ENCODE measurements at places on chromosomes 6 and 20.

DNA sequence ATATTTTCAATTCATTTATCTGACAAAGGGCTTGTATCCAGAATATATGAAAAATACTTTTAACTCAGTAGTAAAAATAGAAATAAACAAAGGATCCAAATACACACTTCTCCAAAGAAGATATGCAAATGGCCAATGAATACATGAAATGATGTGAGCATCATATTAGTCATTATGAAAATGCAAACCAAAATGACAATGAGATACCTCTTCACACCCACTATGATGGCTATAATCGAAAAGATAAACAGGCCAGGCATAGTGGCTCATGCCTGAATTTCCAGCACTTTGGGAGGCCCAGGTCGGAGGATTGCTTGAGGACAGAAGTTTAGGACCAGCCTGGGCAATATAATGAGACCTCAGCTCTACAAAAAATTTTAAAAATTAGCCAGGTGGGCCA is 33.8 kb upstream of the SMAP1 start:
- DNase-seq: no peak

DNA sequence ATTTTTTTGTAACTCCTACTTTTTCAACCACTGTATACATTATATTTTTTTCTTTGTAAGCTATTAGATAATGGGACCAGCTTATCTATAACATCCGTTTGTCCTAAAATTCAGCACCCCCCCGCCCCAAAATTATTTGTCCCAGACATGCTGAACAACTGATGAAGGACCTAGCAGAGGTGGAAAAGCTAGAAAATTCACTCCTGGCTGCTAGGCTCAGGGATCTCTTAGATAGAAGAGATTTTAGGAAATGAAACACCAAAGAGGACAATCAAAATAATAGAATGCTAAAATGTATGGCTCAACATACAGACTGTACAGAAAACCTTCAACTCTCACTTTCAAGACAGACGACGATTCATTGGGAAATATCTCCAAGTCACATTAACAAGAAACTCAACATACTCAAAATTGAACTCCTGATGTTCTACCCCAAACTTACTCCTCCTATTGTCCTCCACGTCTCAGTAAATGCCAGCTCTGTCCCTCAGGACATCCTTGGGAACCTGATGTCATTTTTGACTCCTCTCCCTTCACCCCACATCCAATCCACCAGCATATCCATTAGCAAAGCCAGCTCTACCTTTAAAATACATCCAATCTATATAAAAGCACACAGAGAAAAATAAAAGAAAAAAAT is 4.7 kb downstream of the SOD2 start:
- DNase-seq: no peak

DNA sequence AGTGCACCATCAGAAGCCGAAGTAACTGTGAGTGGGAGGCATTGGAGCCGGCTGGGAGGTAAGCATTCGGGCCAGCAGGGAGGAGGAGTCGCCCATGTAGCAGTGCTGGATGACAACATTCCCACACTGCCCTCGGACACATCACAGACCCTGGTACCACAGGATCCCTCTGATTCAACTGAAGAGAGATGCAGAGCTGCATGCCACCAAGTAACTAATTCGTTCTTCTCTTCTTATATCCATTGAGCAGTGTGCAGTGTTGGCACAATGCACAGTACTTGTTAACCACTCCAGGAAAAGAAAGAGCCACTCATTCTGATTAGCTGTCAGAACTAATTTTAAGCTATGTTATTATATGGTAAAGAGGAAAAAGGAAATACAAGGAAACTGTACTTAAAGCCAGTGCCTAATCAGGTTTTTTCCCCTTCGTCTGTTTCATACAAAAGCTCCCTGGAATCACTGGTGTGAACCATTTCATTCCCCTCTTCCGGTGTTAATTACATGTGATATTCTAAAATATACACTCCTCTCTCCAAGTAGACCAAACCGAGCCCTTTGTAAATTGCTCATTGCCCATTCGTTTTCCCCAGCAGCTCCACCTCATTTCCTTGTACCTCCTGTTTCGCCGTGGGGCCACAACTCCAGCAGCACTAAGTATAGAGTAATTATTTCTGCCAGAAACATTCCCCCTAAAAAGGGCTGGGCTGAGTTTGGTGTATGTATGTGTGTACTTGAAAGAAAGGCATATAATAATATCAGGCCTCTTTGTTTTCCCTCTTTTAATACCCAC is 32.4 kb upstream of the ADTRP start:
- no peak for DNase-seq

DNA sequence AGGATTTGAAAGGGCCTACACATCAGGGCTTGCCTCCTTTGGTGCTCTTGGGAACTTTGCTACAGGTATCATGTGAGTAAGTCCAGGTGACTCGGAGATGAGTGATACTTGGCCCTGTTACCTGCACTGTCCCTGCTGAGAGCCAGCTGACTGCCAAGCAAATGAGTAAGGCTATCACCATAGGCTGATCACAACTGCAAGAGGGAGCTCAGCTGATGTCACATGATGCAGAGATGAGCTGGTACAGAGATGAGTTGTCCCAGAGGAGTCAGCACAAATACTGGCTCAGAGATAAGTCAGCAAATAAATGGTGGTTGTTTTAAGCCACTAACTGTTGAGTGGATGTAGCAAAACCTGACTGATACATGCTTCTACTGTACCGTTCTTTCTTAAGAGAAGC is 41.4 kb downstream of the LAMP5 start:
- no peak for DNase-seq

- no peak for DNase-seq
Observed at GRCh38 chr6:106501960-106502371, 127.3 kb downstream of the RTN4IP1 start.

- no peak for DNase-seq
Observed at GRCh38 chr6:44186635-44187025, 28.0 kb downstream of the CAPN11 start.
